Activated CD4-positive, alpha-beta memory T cell treated with anti-CD3 and anti-CD28 coated beads, Interleukin-2, amount 10 ng/mL, durations not matched to agents 7 days and 5 days (primary cell): ENCODE measurements at places on chromosomes 13 and 19. TPM values are rescaled to one million over a fixed set of nuclear protein-coding genes. Genes with fewer than 3 reads are reported as not detected.

GRCh38 chr13:98451676-98452470, 125.0 kb downstream of the STK24 start:
- peak overlapping the region; percentile 13 for H3K27ac ChIP-seq
- no peak for DNase-seq
- no peaks in the 10 kb centered on the region for H3K27me3 ChIP-seq
- H3K36me3 ChIP-seq = peaks cover 60% of the 10 kb centered on the region

- no peak for DNase-seq
- no peak overlapping the region for H3K27ac ChIP-seq
- no peaks in the 10 kb centered on the region for H3K36me3 ChIP-seq
- peaks cover 39% of the 10 kb centered on the region for H3K27me3 ChIP-seq
Observed at GRCh38 chr19:46141421-46141820, 6.6 kb upstream of the IGFL2 start.

DNA sequence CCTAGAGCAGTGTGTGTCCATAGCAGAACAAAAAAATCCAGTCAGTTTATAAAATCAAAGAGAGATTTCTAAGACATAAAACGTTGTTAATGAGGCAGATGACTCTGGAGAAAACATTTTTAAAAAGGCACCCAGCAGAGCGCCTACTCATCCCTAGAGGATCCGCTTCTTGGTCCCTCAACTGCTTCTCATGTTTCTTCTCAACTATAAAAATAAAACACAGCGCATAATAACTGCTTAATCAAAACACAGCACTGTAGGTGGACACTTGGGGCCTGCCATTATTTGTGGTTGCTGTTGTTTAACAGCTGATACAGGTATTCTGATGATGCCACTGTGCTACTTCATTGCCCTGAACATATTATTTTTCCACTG, 347.9 kb downstream of the FGF9 start:
- no peaks in the 10 kb centered on the region for H3K36me3 ChIP-seq
- peaks cover 2% of the 10 kb centered on the region for H3K4me1 ChIP-seq
- H3K27ac ChIP-seq = no peak overlapping the region

DNA sequence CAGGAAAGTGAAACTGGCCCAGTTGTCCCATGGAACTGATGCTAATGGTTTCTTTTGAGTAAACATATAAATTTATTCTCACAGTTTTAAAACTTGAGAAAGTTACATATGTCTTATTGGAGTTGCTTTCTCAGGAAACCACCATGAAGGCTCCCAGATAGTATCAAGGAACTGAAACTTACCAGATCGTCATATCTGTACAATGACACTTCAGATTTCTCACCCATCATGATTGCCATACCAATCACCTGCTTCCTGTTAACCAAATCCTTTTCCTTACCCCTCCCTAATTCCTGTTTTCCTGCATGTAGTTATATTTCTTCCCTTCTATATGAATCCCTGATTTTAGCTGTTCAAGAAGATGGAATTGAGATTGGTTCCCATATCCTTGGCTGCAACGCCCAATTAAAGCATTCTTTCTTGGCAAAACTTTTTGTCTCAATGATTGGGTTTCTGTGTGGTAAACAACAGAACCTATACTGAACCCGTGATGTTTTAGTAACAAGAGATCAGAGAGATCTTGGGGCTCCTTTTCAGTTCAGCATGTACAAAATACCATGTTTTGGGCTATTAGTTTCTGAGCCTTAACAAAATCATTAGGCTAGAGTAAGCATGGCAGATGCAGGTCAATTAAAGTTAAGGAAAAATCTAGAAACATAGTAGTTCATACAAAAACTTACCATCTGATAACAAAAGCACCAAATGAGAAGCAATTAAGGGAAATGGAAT, 781.3 kb upstream of the MIR17HG start:
- DNase-seq = no peak
- no peaks in the 10 kb centered on the region for H3K4me1 ChIP-seq
- H3K4me3 ChIP-seq = no peak overlapping the region
- no peaks in the 10 kb centered on the region for H3K36me3 ChIP-seq
- no peaks in the 10 kb centered on the region for H3K27me3 ChIP-seq
- no peak overlapping the region for H3K27ac ChIP-seq

GRCh38 chr13:91304741-91305140, 42.7 kb upstream of the MIR17HG start:
- DNase-seq = no peak
- no peak overlapping the region for H3K27ac ChIP-seq
- no peak overlapping the region for H3K4me3 ChIP-seq

GRCh38 chr13:30120133-30120822, 187.1 kb downstream of the KATNAL1 start:
- peaks cover 5% of the 10 kb centered on the region for H3K27me3 ChIP-seq
- H3K27ac ChIP-seq = no peak overlapping the region
- H3K4me1 ChIP-seq = peaks cover 40% of the 10 kb centered on the region
- DNase-seq = no peak
- no peak overlapping the region for H3K4me3 ChIP-seq
- no peaks in the 10 kb centered on the region for H3K36me3 ChIP-seq

The CALR3 gene
- total RNA-seq = not detected
